ENCODE measurements at places on chromosomes 7 and 10. TPM values are rescaled to one million over a fixed set of nuclear protein-coding genes. Genes with fewer than 3 reads are reported as not detected.

Gene CNTNAP2
- total RNA-seq = not detected

Gene LIPK
- total RNA-seq = not detected

Gene PRR15
- not detected for total RNA-seq

Gene ELN
- total RNA-seq = 15.4 TPM

Gene ZNF467
- total RNA-seq = 2.2 TPM

Gene CUEDC2
- 81.1 TPM for total RNA-seq

Gene HKDC1
- not detected for total RNA-seq

Gene OPN4
- 0.12 TPM for total RNA-seq

Gene CPXM2
- 3.7 TPM for total RNA-seq

Gene POLR2J2
- total RNA-seq = 5.0 TPM

Gene STEAP1B
- 1.2 TPM for total RNA-seq

Gene KAT6B
- total RNA-seq = 18.7 TPM

Gene TMEM184A
- 6.0 TPM for total RNA-seq

Gene PHKG1
- total RNA-seq = 43.5 TPM

Gene TMEM229A
- total RNA-seq = not detected

Gene XPNPEP1
- 47.0 TPM for total RNA-seq

Gene TRPV5
- 0.06 TPM for total RNA-seq

Gene C10orf90
- total RNA-seq = not detected

Gene PKD2L1
- total RNA-seq = not detected

Gene GLCCI1
- 3.1 TPM for total RNA-seq

Gene TAS2R4
- total RNA-seq = 0.34 TPM

Gene GPR15LG
- not detected for total RNA-seq

Gene RFC2
- total RNA-seq = 19.8 TPM

Gene AP3M1
- total RNA-seq = 20.1 TPM

Gene RBP3
- not detected for total RNA-seq

Gene IL6
- total RNA-seq = not detected

Gene ASB15
- 12.7 TPM for total RNA-seq

Gene UFSP1
- 6.7 TPM for total RNA-seq

Gene ZC3HAV1
- total RNA-seq = 5.3 TPM

Gene ZNF138
- 4.7 TPM for total RNA-seq

Gene CLDN3
- 0.17 TPM for total RNA-seq

Gene CEP55
- total RNA-seq = 0.10 TPM

Gene UNCX
- not detected for total RNA-seq

Gene LDB3
- total RNA-seq = 615 TPM

Gene GALNT17
- 3.5 TPM for total RNA-seq

Gene TBXAS1
- 2.7 TPM for total RNA-seq

Gene PLA2G12B
- total RNA-seq = not detected

Gene POLR1F
- 10.6 TPM for total RNA-seq

Gene NRG3
- not detected for total RNA-seq

Gene PIK3CG
- total RNA-seq = 1.2 TPM

Gene PRSS37
- total RNA-seq = not detected

Gene SORBS1
- 145 TPM for total RNA-seq

Gene PRKCQ
- 76.3 TPM for total RNA-seq

Gene GPR26
- total RNA-seq = not detected

Gene PNLIPRP2
- not detected for total RNA-seq

Gene TFEC
- 0.77 TPM for total RNA-seq

Gene NODAL
- not detected for total RNA-seq

Gene COL17A1
- total RNA-seq = not detected

Gene MRC1
- total RNA-seq = 9.3 TPM

Gene VIPR2
- total RNA-seq = 3.2 TPM

Gene PARG
- total RNA-seq = 21.7 TPM
